ENCODE measurements at places on chromosomes 4 and X. TPM values are rescaled to one million over a fixed set of nuclear protein-coding genes. Genes with fewer than 3 reads are reported as not detected.

The SPANXB1 gene
- 1.9 TPM for polyA plus RNA-seq

The OFD1 gene
- polyA plus RNA-seq = 23.5 TPM

The GLRA3 gene
- not detected for polyA plus RNA-seq

The MND1 gene
- polyA plus RNA-seq = 2.2 TPM

The TEX11 gene
- polyA plus RNA-seq = not detected

The SH3TC1 gene
- 41.2 TPM for polyA plus RNA-seq

The GIMD1 gene
- polyA plus RNA-seq = not detected

The METTL14 gene
- polyA plus RNA-seq = 24.4 TPM

The PHKA2 gene
- polyA plus RNA-seq = 38.9 TPM

The TRIM60 gene
- polyA plus RNA-seq = not detected

The TAPT1 gene
- 12.9 TPM for polyA plus RNA-seq

The USP9X gene
- 23.8 TPM for polyA plus RNA-seq

The HAND2 gene
- 141 TPM for polyA plus RNA-seq

The ZNF732 gene
- not detected for polyA plus RNA-seq

The CT45A2 gene
- not detected for polyA plus RNA-seq

The F8A3 gene
- 11.9 TPM for polyA plus RNA-seq

The CXCL9 gene
- not detected for polyA plus RNA-seq

The FAM47E gene
- polyA plus RNA-seq = 11.1 TPM

The CSTF2 gene
- polyA plus RNA-seq = 13.0 TPM

The MAOB gene
- polyA plus RNA-seq = 80.5 TPM

The CT45A10 gene
- polyA plus RNA-seq = not detected

The PLXNA3 gene
- polyA plus RNA-seq = 23.2 TPM

The ATP1B4 gene
- polyA plus RNA-seq = not detected

The OPN1LW gene
- polyA plus RNA-seq = not detected

The SAGE1 gene
- polyA plus RNA-seq = not detected

The POLN gene
- polyA plus RNA-seq = 3.0 TPM

The NEIL3 gene
- 0.87 TPM for polyA plus RNA-seq

The CXCL8 gene
- 21.6 TPM for polyA plus RNA-seq

The EPHA5 gene
- 0.05 TPM for polyA plus RNA-seq

The TSPAN6 gene
- polyA plus RNA-seq = 98.3 TPM

The CWH43 gene
- not detected for polyA plus RNA-seq

The ATP8A1 gene
- 4.4 TPM for polyA plus RNA-seq

The SERPINA7 gene
- polyA plus RNA-seq = 47.5 TPM

The BEX4 gene
- 119 TPM for polyA plus RNA-seq

The GPR78 gene
- polyA plus RNA-seq = 0.28 TPM

The PCDH11X gene
- polyA plus RNA-seq = 1.5 TPM

The TBC1D14 gene
- 26.5 TPM for polyA plus RNA-seq

The MAGEE1 gene
- 0.52 TPM for polyA plus RNA-seq

The TLR2 gene
- 1.7 TPM for polyA plus RNA-seq

The TEX13D gene
- not detected for polyA plus RNA-seq

The MSL3 gene
- 13.3 TPM for polyA plus RNA-seq

The HTRA3 gene
- 39.4 TPM for polyA plus RNA-seq

The CITED1 gene
- polyA plus RNA-seq = not detected

The ARSJ gene
- 7.6 TPM for polyA plus RNA-seq

The NEXMIF gene
- polyA plus RNA-seq = 0.28 TPM

The DOK7 gene
- polyA plus RNA-seq = 1.1 TPM

The EGFL6 gene
- polyA plus RNA-seq = 131 TPM

All from hepatocyte (in vitro differentiated cells).